ENCODE measurements at places on chromosomes 1 and 21.
A peak's percentile ranks its signal among the peaks of the same experiment; 100 is the strongest.

DNA sequence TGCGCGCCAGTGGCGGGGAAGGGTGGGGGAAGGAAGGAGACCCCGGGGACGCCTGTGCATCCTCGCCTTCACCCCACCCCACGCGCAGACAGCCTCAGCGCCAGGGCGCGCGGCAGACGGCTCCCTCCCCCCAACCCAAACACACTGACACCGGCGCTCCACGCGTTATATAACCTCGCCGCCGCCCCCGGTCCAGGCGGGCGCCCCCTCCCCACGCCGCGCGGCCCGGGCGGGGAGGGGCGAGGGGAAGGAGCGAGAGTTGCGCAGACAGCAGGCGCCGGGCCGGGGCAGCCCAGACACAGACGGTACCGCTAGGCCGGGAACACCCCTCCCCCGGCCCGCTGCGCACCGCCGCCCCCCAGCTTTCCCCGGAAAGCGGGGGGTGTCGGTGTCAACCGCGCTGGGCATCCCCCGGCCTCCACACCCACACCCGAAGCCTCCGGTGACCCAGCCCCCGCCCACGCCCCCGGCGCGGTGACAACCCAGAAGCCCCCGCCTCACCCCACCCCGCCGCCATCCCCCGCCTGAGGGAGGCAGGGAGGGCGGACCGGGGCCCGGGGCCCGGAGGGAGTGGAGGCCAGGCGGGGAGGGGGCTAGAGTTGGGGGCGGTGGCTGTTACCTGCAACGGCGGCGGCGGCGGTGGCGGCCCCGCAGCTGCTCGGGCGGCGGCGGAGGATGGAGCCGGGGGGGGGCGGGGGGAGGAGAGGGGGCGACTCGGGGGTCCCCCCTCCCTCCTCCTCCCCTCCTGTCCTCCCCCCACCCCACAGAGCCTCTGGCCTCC, 432 bp downstream of the AKT3 start:
- peak; percentile 51 for DNase-seq

DNA sequence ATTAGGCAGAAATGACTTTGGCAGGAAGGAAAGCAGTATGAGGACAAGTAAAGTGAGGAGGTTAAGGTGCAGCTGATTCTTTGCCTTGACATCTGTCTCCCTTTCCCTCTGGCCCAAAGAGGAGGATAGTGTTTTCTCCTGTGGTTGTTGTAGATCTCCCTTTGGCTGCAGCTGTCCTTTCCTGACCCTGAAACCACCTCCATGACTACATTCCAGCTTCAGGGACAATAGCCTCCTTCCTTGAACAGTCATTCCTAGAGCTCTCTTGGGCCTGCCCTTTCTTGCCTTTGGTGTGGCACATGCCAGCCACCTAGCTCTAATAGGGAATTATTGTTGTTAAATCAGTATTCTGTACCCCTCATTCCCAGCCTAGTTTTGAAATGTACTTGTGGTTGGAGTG, 6.2 kb downstream of the ZMYM1 start:
- DNase-seq = no peak

DNA sequence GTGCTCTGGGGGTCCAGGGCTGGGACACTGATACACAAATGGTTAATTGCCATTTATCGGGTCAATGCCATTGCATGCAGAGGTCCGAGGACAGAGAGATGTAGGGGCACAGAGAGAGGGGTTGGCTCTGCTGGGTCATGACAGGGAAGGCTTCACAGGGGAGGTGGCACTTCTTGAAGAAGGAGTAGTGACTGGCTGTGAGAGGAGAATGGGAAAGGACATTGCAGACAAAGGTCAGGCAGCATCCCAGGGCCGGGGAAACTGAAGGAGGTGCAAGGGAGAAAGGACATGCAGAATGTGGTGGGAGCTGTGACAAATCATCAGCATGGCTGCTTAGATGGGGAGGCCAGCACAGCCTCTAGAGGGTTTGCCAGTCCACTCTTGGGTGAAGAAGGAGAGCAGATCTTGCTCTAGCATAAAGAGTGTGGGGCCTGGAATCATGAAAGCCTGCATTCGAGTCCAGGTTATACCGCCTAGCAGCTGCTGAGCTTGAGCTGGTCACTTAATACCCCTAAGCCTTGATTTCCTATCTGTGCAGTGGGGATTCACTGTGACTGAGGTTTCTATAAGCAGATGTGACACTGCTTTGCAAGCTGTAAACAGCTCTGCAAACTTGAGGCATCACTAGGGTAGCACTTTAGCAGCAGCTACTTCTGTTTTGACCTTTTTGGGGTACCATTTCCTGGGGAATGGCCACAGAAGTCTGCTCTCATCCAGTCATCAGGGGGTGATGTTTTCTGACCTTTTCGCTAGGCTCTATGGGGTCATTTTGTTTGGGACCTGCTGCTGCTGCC, 59.2 kb upstream of the EPS8L3 start:
- DNase-seq = peak; percentile 2

DNA sequence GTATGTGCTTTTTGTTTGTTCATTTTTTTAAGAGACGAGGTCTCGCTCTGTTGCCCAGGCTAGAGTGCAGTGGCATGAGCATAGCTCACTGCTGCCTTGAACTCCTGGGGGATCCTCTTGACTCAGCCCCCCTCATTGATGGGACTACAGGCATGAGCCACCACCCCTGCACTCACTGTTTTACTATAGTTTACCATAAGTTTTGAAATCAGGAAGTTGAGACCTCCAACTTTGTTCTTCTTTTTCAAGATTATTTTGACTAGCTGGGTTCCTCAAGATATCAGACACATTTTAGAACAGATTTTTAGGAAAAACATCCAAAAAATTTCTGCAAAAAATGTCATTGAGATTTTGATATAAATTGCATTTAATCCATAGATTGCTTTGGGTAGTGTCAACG, 120.4 kb upstream of the FGGY start:
- no peak for DNase-seq

DNA sequence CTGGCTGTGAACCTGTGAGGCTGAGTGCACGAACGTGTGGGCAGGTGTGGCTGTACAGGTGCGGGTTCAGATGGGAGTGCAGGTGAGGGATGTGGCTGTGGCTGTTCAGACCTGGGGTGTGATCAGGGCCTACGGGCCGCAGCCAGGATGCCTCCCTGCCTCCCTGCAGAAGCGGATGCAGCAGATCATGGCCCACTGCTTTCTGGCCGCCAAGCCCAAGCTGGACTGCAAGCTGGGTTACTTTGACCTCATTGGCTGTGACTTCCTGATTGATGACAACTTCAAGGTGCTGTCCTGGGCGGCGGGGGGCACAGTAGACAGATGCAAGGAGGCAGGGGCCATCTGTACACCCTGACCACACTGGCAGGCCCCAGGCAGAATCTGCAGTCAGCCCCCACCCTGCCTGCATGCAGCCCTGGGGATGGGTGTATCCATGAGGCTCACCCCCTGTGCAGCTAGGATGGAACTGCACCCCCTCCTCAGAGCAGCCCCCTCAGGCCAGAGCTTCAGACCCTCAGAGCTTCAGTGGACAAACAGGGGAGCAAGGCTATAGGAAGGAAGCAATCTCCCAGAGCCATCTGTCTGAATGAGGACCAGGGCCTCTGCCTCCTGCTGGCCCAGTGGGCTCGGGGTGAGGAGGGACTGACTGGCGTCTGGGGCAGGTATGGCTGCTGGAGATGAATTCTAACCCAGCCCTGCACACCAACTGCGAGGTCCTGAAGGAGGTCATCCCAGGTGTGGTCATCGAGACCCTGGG, 9.8 kb downstream of the TNFRSF18 start:
- DNase-seq = no peak

GRCh38 chr1:245232931-245233330, 78.1 kb downstream of the KIF26B start:
- no peak for DNase-seq

DNA sequence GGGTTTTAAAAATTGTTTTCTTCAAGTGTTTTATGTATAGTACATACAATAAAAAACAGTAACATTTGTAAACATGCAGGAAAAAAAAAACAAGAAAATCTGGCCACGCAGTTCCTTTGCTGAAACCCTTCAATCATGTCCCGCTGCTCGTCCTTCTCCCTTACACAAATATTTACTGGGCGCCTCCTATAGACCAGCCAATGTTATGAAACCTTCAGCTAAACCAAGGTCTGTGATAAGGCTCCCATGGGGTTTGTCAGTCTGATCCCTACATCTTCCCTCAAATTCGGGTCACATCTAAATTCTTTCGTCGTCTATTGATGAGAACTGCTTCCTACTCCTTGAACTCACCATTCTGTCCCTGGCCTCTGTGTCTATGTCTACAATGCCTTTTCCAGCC, 583.9 kb downstream of the SMYD3 start:
- DNase-seq = no peak

GRCh38 chr1:210456731-210457255, 128.1 kb downstream of the HHAT start:
- DNase-seq = no peak

GRCh38 chr1:29292344-29292743, 56.0 kb downstream of the PTPRU start:
- no peak for DNase-seq

- no peak for DNase-seq
These were observed 14.9 kb upstream of the SSBP3 start for GRCh38 chr1:54421101-54421504.

DNA sequence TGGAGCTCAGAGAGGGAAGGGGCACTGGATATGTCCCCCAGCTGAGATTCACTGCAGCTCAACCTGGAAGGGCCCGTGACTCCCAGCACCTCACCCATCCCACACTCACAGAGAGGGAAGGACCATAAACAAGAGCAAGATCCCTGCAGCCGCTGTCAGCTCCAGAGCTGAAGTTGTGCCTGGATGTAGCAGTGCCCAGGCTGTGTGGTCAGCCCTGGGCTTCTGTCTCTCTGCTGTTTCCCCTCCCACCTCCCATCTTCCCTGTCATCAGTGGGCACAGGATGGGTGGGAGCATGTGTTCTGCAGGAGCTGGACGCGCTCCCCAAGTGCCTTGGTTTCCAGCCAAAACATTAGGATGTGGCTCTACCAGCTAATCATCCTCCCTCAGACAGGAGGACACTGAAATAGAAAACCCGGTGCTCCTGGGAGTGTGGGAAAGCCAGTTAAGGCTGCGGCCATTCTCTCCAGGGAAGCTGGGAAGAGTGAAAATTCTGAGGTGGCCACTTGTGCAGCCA, 282.7 kb downstream of the NPHP4 start:
- no peak for DNase-seq

GRCh38 chr1:201060586-201060985, 37.1 kb upstream of the KIF21B start:
- no peak for DNase-seq

- no peak for DNase-seq
These were observed 724 bp upstream of the NEK2 start for GRCh38 chr1:211676106-211676583.

GRCh38 chr1:21857840-21858670, 46.0 kb downstream of the LDLRAD2 start:
- no peak for DNase-seq

- no peak for DNase-seq
These were observed 270.3 kb downstream of the SDCCAG8 start for GRCh38 chr1:243526180-243526579.

DNA sequence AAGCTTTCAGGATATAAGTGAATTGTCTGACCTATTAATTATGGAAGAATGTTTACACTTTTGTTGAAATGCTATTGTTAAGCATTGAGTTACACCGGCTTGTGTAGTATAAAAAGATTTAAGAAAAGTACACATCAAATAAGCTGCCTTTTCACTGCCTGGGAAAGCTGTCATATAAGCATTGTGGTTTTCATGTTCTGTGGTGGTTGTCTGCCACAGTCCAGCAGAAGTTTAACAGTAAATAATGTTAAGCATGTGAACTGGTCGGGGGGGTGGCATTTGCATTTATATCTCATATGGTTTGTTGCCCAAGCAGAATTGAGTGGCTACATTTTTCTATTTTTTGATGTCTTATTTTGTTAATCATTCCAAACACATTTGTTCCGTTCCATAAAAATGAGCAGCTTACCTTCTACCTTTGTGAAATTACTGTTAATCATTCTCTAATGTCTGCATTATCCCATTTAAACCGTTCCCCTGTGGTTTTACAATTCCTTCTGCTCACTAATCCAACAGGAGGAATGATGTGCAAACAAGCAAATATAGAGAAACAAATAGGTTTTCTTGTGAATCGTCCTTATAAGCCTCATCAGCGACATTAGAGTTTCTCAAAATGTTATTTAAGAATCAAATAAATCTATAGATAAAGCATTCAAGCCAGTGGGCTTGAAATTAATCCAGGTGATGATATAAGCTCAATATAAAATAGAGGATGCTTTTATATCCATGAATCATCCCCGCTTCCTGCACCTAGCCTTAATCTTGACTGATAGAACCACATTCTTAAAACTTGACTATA, 160.8 kb upstream of the SAMSN1 start:
- DNase-seq = no peak

DNA sequence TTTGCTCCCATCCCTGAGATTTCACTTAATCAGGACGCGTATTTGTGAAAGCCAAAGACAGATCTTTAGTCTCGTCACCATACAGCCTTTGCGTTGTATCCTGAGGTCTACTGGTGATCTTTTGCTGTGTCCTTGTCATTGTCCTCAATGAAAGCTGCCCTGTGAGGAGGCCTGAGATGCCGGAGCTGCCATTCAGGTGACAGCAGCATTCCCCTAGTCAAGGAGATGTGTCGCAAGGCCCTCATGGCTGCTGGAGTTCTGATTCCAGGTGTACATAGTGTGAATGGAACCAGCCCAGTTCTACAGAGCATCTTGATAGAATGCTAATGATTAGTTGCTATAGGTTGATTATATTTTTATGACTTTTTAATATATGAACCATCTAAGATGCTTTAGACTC, 24.1 kb downstream of the TTF2 start:
- DNase-seq = no peak

DNA sequence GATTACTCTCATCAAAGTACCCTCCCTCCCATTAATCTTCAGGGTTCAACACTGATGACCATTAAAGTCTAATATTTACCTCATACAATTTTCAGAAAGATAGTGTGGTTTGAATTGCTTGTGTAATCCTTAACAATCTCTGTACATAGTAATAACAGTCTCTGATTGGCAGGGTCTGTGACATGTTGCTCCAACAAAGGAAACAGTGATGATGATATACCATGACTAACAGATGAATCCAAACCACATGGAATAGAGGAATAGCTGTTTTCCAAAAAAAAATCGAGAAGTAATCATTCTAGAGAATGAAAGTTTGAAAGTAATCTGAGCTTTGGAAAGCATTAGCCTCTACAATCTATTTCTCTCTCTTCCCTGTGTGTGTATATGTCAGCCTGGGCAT, 610.1 kb upstream of the NEGR1 start:
- DNase-seq = no peak

DNA sequence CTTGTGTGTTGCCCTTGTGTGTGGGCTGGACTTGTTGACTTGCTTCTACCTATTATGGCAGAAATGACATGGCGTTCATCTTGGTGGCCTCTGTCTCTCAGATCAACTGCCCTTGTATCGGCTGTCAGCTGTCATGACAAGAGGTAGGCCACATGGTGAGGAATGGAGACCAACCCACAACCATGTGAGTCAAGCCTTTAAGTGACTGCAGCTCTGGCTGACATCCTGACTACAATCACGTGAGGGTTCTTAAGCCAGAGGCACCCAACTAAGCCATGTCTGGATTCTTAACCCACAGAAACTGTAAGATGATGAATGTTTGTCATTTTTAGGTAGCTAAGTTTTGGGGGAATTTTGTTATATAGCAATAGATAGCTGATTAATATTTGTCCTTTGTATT, 82.1 kb downstream of the KCND3 start:
- DNase-seq = no peak

GRCh38 chr1:26373789-26374188, 1.2 kb upstream of the ZNF683 start:
- no peak for DNase-seq

Data from GM20000 (cell line).